SIG-M5 (cell line): ENCODE measurements at places on chromosomes 1 and 21.

- no peak for DNase-seq
Observed at GRCh38 chr1:229266274-229266673, 4.6 kb upstream of the RAB4A start.

DNA sequence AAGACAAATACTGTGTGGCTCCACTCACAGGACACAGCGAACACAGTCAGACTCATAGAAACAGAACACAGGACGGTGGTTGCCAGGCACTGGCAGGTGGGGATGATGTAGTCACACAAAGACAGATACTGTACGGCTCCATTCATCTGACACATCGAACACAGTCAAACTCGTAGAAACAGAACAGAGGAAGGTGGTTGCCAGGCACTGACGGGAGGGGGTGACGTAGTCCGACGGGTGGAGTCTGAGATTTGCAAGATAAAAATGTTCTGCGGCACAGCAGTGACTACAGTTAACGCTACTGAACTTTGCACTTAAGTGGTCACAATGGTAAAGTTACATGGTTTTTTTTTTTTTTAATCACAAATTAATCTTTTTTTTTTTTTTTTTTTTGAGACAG lies 18.7 kb downstream of the C21orf58 start:
- no peak for DNase-seq

GRCh38 chr21:37855271-37855646 lies 61.0 kb downstream of the KCNJ6 start:
- DNase-seq: no peak

DNA sequence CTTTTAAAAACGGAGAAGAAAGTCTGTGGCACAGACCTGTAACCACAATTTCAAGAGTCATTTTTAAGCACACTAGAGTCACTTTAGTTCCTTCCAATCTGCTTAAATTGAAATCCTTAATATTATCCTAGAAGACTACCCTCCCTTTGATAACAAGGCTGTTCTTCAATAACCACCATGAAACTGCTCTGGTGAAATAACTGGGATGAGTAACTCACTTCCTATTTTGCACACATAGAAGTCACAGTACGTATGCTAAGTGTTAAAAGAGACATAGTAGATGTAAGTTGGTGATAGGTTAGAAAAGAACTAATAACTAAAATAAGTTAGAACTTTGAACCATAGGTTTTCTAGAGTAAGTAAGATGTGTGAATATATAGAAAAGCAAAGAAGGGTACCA lies 107.8 kb downstream of the NME7 start:
- DNase-seq: no peak

DNA sequence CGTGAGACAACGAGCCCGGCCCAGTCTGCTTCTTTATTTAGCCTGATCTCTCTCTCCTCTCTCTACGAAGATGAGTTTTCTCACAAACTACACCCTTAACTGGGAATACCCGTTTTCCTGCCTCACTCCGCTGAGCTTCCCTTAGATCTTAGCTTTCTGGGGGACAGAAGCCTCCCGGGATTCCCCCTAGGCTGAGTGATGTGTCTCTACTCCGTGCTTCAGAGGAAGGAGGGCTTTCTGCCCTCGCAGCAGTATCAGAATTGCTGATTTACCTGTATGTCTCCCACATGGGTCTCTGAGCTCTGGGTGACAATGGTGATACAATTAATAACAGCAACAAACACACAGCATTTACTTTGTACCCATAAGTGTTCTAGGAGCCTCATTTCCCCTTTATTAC lies 1.0 kb downstream of the ZBTB17 start:
- DNase-seq: no peak

GRCh38 chr1:3664700-3665375 lies 12.5 kb downstream of the TP73 start:
- DNase-seq: no peak

DNA sequence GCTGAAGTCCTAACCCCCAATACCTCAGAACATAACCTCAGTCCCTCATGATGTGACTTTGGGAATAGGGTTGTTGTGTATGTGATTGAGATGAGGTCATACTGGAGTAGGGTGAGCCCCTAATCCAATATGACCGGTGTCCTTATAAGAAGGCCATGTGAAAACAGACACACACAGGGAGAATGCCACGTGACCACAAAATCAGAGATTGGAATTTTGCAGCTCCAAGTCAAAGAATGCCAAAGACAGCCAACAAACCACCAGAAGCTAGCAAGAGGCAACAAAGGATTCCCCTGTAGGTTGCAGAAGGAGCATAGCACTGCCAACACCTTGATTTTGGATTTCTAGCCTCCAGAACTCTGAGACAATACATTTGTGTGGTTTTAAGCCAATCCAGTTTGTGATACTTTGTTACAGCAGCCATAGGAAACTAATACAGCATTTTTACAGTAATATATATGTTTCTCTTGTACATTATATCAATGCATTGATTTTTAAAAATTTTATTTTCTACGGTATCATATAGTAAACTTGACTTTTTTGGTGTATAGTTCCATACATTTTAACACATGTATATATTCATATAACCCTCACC lies 5.4 kb downstream of the ZSWIM5 start:
- DNase-seq: no peak

- no peak for DNase-seq
Observed at GRCh38 chr21:45317398-45318145, 29.9 kb upstream of the POFUT2 start.

DNA sequence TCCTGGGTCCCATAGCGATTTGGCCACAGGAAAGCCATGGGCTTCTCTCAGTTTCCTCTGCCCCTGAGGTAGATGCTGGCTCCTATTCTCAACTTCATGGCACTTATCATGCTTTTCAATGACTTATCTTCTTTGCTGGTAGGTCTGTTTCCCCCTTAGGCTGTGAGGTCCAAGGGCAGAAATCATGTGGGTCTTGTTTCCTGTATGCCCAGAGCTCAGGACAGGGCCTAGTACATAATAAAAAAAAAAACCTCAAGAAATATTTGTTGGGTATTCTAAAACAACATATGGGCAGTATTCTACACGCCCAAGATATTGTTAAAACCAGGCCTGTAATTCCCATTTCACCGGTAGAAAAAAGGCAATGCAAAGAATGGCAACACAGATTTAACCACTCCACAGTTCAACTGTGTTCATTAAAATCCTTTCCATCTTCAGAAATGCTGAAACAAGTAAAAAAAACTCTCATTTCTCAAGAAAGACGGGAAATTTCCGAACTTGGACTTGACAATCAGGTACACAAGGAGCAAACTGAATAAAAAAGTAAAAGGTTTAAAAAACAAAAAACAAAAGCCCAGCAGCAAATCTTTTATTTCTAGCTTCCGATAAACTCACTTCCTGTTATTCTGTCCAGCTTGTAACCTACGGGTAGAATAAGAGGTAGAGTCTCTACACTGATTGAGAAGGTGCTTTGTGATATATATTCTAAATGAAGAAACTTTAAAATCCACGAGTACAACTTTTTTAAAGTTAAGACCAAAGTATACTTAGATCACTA lies 6.3 kb upstream of the TDRD10 start:
- DNase-seq: no peak

- DNase-seq: no peak
Observed at GRCh38 chr1:5745800-5746610, 246.2 kb downstream of the NPHP4 start.

DNA sequence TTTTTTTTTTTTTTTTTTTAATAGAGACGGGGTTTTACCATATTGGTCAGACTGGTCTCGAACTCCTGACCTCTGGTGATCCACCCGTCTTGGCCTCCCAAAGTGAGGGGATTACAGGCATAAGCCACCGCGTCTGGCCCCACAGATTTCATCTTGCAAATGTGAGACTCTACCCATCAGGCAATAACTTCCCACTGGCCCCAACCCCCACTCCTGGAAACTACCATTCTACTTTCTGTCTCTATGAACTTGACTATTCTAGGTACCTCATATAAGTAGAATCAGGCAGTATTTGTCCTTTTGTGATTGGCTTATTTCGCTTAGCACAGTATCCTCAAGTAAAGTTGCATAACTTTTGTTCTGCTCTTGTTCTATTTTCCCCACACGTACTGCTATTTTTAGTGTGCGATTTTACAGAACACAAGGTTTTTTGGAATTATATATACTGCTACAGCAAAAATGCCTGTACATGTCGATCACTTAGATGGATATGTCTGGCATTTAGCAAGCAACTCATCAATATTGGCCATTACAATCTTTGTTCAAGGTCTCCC lies 40.2 kb downstream of the ECE1 start:
- no peak for DNase-seq

- DNase-seq: no peak
Observed at GRCh38 chr1:34279971-34280370, 103.3 kb downstream of the C1orf94 start.

- no peak for DNase-seq
Observed at GRCh38 chr1:14782741-14783591, 184.5 kb downstream of the KAZN start.

DNA sequence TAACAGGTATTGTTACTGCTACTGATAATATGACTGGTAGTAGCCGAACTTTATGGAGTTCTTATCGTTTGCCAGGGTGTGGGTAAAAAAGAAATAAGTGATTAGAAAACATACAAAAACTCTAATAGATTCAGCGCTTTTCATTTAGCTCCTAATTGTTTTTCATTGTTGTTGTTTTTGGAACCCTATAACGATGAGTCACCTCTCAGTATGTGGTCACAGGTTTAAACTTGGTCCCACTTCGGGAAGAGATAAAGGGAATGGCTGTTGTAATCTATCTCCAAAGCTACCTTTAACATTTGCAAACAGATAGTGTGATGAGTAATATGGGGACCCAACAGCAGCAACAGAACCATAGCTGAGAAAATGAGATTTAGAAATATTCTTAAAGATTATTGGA lies 62.7 kb upstream of the BCL10 start:
- DNase-seq: no peak

DNA sequence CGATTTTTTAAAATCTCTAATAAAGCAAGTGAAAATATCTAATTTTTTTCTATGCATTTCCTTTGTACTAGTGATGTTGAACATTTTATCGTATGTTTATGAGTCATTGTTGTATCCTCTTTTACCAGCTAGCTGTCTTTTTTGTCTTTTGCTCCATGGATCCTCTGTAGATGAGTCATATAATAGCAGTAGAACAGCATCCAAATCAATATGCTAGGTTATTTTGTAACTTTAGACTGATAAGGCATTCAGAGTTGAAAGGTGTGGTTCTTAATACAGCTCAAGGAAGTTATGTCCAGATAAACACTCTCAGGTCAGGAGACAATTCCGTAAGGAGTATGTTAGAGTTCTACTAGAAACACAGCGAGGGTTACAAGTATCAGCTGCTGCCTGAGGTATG lies 31.9 kb downstream of the MAP10 start:
- no peak for DNase-seq

GRCh38 chr1:75764057-75764655 lies 21.9 kb upstream of the RABGGTB start:
- DNase-seq: no peak

GRCh38 chr1:51997974-51998382 lies 7.5 kb upstream of the RAB3B start:
- DNase-seq: no peak

- no peak for DNase-seq
Observed at GRCh38 chr1:172976222-172977041, 74.3 kb downstream of the TNFSF18 start.

GRCh38 chr1:30856260-30856790 lies 52.2 kb downstream of the SDC3 start:
- no peak for DNase-seq

DNA sequence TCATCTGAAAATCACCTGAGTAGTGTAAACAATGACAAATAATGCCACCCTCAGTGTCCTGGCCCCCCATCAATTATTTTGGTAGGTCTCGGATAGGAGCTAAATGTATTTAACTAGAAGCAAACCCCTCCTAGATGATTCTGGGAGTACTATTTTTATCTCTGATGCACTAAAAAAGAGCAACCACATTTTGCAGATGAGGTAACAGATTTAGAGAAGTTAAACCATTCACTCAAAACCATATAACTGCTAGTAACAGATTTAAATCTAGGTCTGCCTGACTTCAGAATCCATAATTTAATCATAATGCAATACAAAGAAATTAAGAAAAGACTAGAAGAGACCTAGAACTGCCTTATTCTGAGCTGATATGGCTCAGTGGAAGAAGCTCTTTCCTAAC lies 17.3 kb upstream of the PTCH2 start:
- DNase-seq: no peak

GRCh38 chr1:164092603-164093353 lies 466.2 kb upstream of the PBX1 start:
- DNase-seq: no peak

- no peak for DNase-seq
Observed at GRCh38 chr1:118186026-118186425, 998 bp upstream of the SPAG17 start.

DNA sequence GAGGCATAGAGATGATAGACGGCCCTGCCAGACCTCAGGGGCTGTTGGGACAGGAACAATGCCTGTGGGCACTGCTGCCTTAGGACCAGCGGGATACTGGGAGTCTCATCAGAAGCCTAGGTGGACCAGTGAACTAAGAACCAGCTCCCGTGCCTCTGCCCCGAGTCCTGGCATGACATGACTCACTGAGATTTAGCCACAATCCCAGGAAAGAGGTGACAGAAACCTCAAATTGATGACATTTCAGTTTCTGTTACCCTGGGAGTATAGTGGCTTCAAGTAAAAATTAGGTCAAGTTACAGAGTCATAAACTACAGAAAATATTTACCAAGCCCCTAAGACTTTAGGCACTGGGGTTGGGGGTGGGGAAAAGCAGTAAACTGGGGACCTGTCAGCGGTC lies 74.6 kb upstream of the GADD45A start:
- DNase-seq: no peak

DNA sequence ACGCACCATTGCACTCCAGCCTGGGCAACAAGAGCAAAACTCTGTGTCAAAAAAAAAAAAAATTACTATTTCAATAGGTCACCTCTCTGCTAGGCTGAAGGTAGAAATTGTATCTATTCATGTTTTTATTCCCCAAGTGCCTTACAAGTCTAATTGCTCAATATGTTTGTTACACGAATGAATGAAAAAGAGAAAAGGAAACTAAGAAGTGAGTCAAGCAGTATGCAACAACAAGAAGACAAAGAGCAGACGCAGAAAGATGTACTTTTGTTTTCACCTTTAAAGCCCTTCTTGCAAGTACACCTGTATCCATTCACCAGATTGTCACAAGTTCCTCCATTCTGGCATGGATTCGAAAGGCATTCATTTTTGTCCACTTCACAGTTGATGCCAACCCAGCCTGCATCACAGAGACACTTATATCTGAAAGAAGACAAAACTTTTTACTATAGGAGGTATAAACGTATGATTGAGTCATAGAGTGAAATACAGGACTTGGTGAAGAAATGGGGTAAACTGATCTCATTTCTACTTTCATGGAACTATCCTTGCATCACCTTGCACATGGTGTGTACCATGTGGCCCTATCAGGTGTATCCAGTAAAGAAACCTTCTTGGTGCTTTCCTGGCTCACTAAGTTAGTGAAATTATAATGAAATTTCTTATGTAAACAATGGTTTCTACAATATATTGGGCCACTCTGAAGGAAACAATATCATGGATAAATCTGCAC lies 57.1 kb upstream of the ADAM30 start:
- no peak for DNase-seq

- DNase-seq: no peak
Observed at GRCh38 chr1:50371749-50372148, 51.5 kb downstream of the DMRTA2 start.

GRCh38 chr1:21704145-21704544 lies 35.0 kb upstream of the RAP1GAP start:
- DNase-seq: no peak

GRCh38 chr1:182877842-182878241 lies 38.7 kb downstream of the DHX9 start:
- DNase-seq: no peak
